Endothelial cell (in vitro differentiated cells): ENCODE measurements at places on chromosomes 11 and 22. TPM values are rescaled to one million over a fixed set of nuclear protein-coding genes. Genes with fewer than 3 reads are reported as not detected.
A peak's percentile ranks its signal among the peaks of the same experiment; 100 is the strongest.

Gene STARD10
- total RNA-seq = 13.4 TPM

Gene TMEM45B
- total RNA-seq = not detected

- no peak for DNase-seq
- peak overlapping the region; percentile 91 for H3K4me3 ChIP-seq
- peaks cover 10% of the 10 kb centered on the region for H3K4me1 ChIP-seq
- H3K36me3 ChIP-seq = no peaks in the 10 kb centered on the region
- H3K27ac ChIP-seq = no peak overlapping the region
These were observed 728 bp upstream of the POGLUT3 start for GRCh38 chr11:108498816-108499408.

- H3K27me3 ChIP-seq = peaks cover 6% of the 10 kb centered on the region
- no peak overlapping the region for H3K27ac ChIP-seq
- H3K36me3 ChIP-seq = no peaks in the 10 kb centered on the region
- H3K4me1 ChIP-seq = peaks cover 31% of the 10 kb centered on the region
These were observed 3.5 kb downstream of the VPS37C start for GRCh38 chr11:61157743-61158142.

DNA sequence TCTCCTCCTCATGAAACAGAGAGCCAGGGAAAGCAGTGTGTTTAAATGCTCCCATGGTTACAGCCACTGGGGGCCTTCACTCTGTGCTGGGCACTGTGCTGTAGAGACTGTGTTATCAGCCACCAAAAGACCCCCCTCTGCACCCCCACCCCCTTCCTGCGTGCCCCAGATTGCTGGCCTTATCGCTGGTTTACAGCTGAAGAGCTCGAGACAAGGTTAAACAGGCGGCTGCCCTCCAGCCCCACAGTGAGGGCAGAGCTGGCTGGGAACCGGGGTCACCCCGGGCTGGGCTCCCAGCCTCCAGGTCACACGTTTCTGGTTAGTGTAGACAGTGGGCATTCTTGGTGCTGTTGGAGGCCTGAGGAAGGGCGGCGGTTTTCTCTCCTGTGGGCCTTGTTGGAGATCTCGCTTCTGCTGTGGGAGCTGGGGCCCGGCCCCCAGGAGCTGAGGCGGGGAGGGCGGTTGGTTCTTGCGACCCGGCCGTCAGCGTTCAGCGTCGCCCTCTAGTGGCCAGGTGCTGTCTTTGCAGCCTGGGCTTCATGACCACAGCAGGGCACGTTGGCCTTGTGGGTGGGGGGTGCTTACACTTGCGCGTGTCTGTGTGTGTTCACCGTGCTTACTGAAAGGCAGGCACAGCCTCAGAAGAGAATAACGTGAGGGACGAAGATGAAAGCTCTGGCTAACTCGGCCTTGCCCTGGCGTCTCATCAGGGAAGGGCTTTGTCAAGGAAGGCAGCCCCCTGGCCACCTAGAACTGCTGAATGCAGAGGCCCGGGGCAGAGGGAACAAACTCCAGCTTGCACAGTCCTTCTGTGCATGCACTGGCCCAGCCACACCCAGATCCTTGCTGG is 40.8 kb downstream of the TBC1D22A start:
- H3K27me3 ChIP-seq = peaks cover 8% of the 10 kb centered on the region
- H3K4me3 ChIP-seq = no peak overlapping the region
- DNase-seq = peak; percentile 63
- peaks cover 35% of the 10 kb centered on the region for H3K36me3 ChIP-seq
- H3K27ac ChIP-seq = no peak overlapping the region

- peaks cover 61% of the 10 kb centered on the region for H3K4me1 ChIP-seq
- no peak for DNase-seq
- no peak overlapping the region for H3K27ac ChIP-seq
- no peak overlapping the region for H3K4me3 ChIP-seq
- H3K36me3 ChIP-seq = peaks cover 11% of the 10 kb centered on the region
- H3K27me3 ChIP-seq = peaks cover 5% of the 10 kb centered on the region
These were observed 72.9 kb downstream of the GAB2 start for GRCh38 chr11:78344676-78345075.

DNA sequence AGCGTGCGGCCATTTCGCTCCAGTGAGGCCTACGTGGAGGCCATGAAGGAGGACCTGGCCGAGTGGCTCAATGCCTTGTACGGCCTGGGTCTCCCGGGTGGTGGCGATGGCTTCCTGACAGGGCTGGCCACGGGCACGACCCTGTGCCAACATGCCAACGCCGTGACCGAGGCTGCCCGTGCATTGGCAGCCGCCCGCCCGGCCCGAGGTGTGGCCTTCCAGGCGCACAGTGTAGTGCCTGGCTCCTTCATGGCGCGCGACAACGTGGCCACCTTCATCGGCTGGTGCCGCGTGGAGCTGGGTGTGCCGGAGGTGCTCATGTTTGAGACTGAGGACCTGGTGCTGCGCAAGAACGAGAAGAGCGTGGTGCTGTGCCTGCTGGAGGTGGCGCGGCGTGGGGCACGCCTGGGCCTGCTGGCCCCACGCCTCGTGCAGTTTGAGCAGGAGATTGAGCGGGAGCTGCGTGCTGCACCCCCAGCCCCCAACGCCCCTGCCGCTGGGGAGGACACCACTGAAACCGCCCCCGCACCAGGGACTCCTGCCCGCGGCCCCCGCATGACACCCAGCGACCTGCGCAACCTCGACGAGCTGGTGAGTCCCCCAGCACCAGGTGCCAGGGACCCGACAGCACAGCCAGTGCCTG is 1.8 kb downstream of the GAS2L1 start:
- H3K27me3 ChIP-seq = peaks cover 24% of the 10 kb centered on the region
- peaks cover 26% of the 10 kb centered on the region for H3K4me1 ChIP-seq
- peak overlapping the region; percentile 97 for H3K4me3 ChIP-seq
- peaks cover 22% of the 10 kb centered on the region for H3K36me3 ChIP-seq
- no peak overlapping the region for H3K27ac ChIP-seq
- DNase-seq = no peak
